ENCODE measurements at places on chromosomes 11 and 22. TPM values are rescaled to one million over a fixed set of nuclear protein-coding genes. Genes with fewer than 3 reads are reported as not detected.

VSIG10L2 gene
- not detected for total RNA-seq

PDE3B gene
- total RNA-seq, result 21.8 TPM

YPEL1 gene
- total RNA-seq, result 26.9 TPM

TSSK2 gene
- total RNA-seq, result not detected

HTR3B gene
- not detected for total RNA-seq

TMEM218 gene
- total RNA-seq, result 46.2 TPM

WT1 gene
- total RNA-seq, result not detected

TIMM8B gene
- total RNA-seq, result 48.8 TPM

EFCAB6 gene
- total RNA-seq, result 15.9 TPM

TRPM5 gene
- total RNA-seq, result 0.11 TPM

TENM4 gene
- total RNA-seq, result 73.8 TPM

MTMR3 gene
- total RNA-seq, result 106 TPM

NFAM1 gene
- 0.77 TPM for total RNA-seq

STK33 gene
- 36.1 TPM for total RNA-seq

SCT gene
- not detected for total RNA-seq

FAM83F gene
- 3.4 TPM for total RNA-seq

TMX2 gene
- total RNA-seq, result 60.7 TPM

TSSC4 gene
- total RNA-seq, result 24.1 TPM

CHST1 gene
- 5.6 TPM for total RNA-seq

OSBP gene
- 50.8 TPM for total RNA-seq

APLNR gene
- 42.7 TPM for total RNA-seq

OPCML gene
- total RNA-seq, result 23.2 TPM

NCF4 gene
- total RNA-seq, result 5.1 TPM

CHRNA10 gene
- total RNA-seq, result 0.88 TPM

PANX3 gene
- total RNA-seq, result not detected

PANX1 gene
- total RNA-seq, result 58.1 TPM

MYOD1 gene
- 2.4 TPM for total RNA-seq

ZNF70 gene
- 11.4 TPM for total RNA-seq

All from camera-type eye (tissue), 1 donor.